ENCODE measurements at places on chromosomes 5 and 9.

DNA sequence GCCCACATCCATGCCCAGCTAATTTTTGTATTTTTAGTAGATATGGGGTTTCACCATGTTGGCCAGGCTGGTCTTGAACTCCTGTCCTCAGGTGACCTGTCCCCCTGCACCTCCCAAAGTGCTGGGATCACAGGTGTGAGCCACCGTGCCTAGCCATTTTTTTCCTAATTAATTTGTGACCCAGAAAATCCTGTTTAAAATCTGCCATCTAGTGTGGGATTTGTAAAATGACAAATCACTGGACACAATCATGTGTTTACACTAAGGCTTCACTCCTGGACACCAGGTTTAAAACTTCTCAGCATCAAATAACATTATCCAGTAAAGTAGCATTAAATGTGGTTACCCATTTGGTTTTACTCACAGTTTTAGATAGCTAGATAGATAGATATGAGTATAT is 18.6 kb upstream of the KDM4C start:
- DNase-seq, result peak; percentile 11

DNA sequence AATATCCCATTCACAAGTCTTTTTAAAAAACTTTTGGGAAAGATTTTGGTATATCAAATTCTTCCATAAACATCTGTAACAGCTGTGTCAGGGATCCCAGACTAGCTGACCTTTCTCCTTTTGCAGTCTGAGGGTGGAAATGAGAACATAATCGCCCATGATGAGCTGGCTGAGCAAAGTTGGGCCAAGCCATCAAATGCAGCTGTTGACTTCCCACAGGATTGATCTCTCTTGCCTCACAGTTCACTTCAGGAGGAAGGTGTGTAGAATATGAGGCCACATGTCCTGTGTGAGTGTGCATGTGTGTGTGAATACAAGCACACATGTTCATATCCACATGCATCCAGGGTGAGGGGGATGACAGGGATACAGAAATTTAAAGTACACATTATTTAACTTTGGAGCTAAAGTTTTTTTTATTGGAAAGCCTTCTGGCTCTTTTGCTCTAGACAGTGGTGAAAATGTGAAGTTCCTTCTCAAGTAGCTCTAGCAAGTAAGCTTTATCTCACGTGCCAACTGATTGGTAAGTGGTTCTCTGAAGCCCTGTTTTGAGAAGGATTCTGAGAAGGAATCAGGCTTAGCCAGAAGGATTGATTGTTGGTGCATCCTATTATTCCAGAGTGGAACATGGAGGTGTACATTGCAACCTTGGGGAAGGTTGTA is 468.8 kb upstream of the DMAC1 start:
- DNase-seq, result no peak

- DNase-seq, result no peak
Measured at GRCh38 chr9:79577969-79578723, 6.4 kb downstream of the TLE4 start.

- DNase-seq, result no peak
Measured at GRCh38 chr5:146767534-146767933, 111.0 kb downstream of the PPP2R2B start.

GRCh38 chr5:80644900-80645299 is 9.6 kb upstream of the MSH3 start:
- no peak for DNase-seq

- DNase-seq, result no peak
Measured at GRCh38 chr9:105972466-105973204, 278.3 kb downstream of the TMEM38B start.

- DNase-seq, result peak; percentile 34
Measured at GRCh38 chr5:131640043-131640856, 5.2 kb upstream of the RAPGEF6 start.

GRCh38 chr5:125202871-125203438 is 456.5 kb upstream of the ZNF608 start:
- DNase-seq, result no peak

GRCh38 chr5:174358276-174358675 is 312.8 kb downstream of the NSG2 start:
- DNase-seq, result no peak

DNA sequence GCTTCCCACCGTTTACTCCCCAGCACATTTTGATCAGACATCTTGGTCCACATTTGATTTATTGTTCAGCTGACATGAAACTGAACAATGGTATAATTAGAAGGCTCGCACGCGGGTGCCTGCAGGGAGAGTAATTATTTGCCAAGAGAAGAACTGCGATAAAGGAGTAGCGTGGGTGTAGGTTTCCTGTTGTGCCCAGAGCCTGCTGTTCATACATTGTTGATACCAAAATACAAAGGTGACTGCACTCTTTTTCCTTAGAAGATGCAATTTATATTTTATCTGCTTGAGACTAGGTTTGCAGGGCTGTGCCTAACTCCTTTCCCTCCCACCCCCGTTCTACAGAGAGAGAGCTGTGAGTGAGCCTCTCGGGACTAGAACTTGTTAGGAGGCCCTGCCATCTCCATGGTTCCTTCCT is 241.8 kb upstream of the MSX2 start:
- DNase-seq, result no peak

GRCh38 chr5:122484103-122484502 is 172.1 kb downstream of the SNCAIP start:
- no peak for DNase-seq

DNA sequence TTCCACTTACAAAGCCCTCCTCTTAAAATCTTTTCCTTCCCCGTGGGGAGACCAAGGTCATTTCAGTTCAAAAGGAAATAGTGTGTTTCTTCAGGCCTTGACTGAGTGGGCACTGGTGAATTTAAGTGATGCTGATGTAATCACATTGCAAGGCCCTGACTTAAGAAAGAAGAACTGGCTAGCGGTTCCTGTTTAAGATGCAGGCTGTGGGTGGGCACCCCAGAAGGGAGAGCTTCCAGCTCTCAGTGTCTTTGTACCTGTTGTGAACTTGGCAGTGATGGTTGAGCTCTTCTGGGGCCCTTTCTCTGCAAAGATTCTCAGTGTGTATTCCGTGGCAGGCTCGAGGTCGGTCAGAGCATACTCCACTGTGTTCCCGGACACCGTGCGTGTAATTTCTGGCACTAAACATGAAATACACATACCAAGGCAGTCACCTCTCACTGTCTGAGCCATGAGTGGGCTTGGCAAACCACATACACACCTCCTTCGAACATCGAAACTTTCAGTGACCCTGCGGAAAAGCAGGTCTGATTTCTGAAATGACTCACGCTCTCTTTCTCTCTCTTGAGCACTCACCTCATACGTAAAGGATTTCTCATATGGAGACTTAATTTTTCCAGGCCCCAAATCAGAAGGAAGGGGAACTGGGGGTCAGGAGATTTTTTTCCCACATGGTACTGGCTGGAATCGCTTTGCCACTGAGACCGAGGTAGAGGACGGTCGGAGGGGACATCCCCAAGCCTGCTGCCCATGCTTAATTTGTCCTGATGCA is 81.9 kb downstream of the TNC start:
- DNase-seq, result no peak

GRCh38 chr5:23147625-23148024 is 294.5 kb upstream of the CDH12 start:
- DNase-seq, result no peak

DNA sequence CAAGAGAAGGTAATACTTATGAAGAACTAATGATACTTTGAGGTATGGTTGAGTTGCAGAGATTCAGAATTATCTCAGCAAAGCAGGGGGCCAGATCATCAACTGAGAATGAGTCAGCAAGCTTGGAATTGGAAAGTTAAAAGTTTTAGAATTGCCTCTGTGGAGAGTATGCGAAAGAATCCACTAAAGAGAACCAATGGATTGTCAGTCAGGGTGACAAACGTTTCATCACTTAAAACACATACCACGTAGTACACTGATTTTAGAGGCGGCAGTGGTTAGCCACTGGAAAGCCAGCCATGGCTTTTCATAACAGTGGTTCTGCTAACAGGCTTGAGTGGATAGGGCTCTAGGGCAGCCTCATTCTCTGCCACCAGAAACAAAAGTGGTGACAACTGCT is 30.7 kb downstream of the AOPEP start:
- no peak for DNase-seq

GRCh38 chr5:167358868-167359492 is 932.5 kb upstream of the WWC1 start:
- DNase-seq, result no peak

DNA sequence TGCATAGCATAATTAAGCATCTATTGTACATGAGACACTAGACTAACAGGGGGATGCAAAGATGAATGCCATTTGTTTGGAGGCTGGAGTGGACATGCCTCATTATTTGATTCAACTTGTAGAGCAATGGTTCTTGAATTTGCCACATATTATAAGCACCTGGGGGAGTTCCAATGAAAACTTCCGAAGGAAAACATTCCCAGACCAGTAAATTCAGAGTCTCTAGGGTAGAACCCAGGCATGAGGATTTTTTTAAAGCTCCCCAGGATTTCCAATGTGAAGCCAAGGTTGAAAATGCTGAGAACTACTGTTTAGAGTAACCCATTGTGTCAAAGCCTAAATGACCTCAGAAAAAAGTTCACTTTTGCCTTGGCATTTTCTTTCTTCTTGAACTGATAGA is 93.9 kb upstream of the ITGA1 start:
- no peak for DNase-seq

DNA sequence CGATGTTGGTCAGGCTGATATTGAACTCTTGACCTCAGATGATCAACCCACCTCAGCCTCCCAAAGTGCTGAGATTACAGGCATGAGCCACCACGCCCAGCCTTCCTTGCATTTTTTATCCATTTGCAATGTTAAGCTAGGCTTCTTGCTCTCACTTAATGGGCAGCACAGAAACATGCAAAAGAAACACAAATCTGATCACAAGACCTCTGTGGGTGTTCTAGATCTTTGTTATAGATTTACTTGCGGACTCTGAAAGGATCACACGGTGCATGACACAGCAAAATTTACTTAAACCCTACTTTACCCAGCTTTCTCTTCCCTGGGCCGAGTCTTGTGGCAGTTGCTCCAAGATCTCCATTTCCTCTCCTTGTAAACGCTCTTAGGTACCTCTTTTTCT is 71.3 kb downstream of the PSAT1 start:
- DNase-seq, result no peak

GRCh38 chr9:7403839-7404487 is 395.6 kb downstream of the DMAC1 start:
- no peak for DNase-seq

GRCh38 chr5:174623433-174624019 is 100.9 kb upstream of the MSX2 start:
- DNase-seq, result no peak

GRCh38 chr5:38726279-38726678 is 119.5 kb upstream of the OSMR start:
- DNase-seq, result no peak
